GM12891 (cell line): ENCODE measurements at places on chromosomes 3 and 15.

GRCh38 chr3:117518364-117518763 lies 808.8 kb downstream of the TUSC7 start:
- no peak for DNase-seq

- no peak for DNase-seq
Measured at GRCh38 chr3:179706233-179706632, 53.4 kb downstream of the USP13 start.

- no peak for DNase-seq
Measured at GRCh38 chr3:67290438-67290837, 292.3 kb downstream of the KBTBD8 start.

GRCh38 chr3:61847784-61848462 lies 286.6 kb downstream of the PTPRG start:
- no peak for DNase-seq

GRCh38 chr15:63554337-63554927 lies 42.8 kb upstream of the FBXL22 start:
- DNase-seq, result no peak

DNA sequence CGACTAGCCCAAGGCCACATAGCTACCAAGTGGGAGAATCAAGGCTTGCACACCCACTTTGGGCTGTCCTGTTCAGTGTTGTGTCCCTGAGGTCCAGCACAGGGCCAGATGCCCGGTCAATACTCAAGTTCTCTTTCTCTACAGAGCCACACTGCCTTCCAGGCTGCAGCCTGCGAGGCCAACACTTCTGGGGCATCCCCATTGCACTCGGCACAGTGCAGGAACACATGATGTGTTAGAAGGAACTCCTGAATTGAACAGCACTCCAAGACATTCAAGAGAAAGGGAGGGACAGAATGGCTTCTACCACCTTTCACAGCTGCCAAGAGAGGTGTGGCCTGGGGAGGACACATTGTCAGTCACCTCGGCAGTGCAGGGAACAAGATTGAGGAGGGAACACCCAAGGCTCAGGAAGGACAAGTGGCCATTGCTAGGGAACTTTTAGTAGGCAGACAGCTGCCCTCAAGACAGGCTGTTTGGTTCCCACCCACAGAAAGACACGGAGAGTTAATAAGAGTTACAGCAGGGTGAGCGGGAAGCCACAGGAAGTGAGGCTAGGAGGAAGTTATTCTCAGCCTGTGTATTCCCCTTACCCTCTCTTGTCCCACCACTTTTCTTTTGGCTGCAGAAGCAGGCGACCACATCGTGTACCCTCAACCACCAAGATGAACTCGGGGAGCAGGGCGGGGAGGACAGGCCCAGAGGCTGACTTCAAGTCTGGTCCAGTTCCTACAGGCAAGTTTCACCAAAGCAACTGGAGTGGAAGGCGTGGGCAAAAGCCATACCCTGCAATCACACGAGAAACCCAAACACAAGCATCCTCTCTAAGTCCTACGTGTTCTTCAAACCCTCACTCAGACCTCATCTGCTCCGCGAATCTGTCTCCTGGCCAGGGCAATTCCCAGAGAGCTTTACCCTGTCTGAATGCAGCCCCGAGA lies 69.4 kb downstream of the SRGAP3 start:
- no peak for DNase-seq

GRCh38 chr15:34047893-34048775 lies 9.1 kb upstream of the AVEN start:
- no peak for DNase-seq

- no peak for DNase-seq
Measured at GRCh38 chr3:183312433-183312832, 59.4 kb downstream of the B3GNT5 start.
